ENCODE measurements at places on chromosomes 11 and 22.

GRCh38 chr11:3904228-3904627, 48.8 kb downstream of the STIM1 start:
- DNase-seq: no peak

- no peak for DNase-seq
Observed at GRCh38 chr22:37804881-37805809, 2.6 kb upstream of the GCAT start.

DNA sequence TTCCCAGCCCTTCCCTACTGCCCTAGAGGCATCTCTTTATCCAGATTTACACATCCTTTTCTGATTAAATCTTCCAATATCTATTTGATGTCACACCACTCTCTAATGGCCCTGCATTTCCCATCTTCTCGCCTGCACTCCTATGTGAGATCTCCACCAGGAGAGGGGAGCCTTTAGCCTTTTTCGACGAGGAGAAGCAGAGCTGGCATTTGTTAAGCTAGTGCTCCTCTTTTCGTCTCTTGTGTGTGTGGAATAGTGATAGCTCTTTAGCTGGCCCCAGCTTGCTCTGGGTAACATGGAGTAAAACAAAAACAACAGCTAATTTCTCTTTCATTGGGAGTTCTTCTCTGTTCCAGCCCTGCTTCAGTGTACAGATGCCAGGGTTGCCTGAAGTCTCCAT, 536.5 kb downstream of the NTM start:
- DNase-seq: no peak

DNA sequence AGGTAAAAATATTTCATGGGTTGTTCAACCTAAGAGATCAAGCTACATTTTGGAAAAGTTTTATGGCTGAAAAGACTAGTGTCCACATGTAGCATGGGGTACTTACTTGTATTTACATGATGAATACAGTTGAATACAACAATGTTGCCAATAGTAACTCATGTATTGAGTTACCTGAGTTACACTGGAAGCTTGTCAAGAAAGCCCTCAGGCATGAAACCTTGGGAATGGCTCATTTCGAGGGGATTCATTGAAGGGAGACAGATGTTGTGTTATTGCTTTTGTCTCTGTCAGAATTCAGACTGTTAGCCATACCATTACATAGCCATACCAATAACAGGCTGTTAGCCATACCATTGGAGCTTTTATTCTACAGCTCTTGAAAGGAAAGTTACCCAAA, 9.2 kb downstream of the OR51F2 start:
- no peak for DNase-seq

- no peak for DNase-seq
Observed at GRCh38 chr11:132456751-132457328, 1075.5 kb downstream of the OPCML start.
